CD4-positive, alpha-beta memory T cell (primary cell): ENCODE measurements at places on chromosomes 4 and X. TPM values are rescaled to one million over a fixed set of nuclear protein-coding genes. Genes with fewer than 3 reads are reported as not detected.

Gene XG
- 0.32 TPM for total RNA-seq

Gene RHOXF2
- total RNA-seq: not detected

- H3K36me3 ChIP-seq: no peaks in the 10 kb centered on the region
- DNase-seq: no peak
- no peak overlapping the region for H3K27ac ChIP-seq
- no peaks in the 10 kb centered on the region for H3K27me3 ChIP-seq
- no peaks in the 10 kb centered on the region for H3K4me1 ChIP-seq
These were observed 14.6 kb downstream of the SH3RF1 start for GRCh38 chr4:169256101-169256612.

Gene GSX2
- not detected for total RNA-seq

Gene GAGE12H
- not detected for total RNA-seq
